HTR-8/SVneo (cell line): ENCODE measurements at places on chromosomes 7 and 10.

DNA sequence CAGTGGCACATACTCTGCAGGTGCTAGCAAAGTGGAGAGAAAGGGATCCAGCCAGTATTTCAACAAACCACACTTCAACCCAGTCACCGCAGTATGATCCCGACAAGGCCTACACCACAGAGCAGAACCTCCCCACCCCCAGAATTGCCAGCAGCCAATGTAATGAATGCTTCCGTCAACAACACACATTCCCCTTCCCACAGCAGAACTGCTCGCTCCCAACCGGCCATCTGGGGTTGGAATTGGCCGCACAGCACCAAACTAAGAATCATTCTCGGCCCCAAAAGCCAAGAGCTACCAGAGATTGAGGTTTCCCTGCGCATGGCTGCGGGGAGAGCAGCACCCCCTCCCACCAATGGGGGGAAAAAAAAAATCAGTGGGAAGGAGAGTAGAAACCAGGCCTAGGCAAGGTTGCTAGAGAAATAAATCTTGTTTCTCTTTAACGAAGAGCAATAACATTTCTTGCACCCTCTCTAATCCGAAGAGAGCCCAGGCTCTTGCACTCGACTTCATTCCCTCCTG is 1.1 kb downstream of the WASL start:
- DNase-seq: peak; percentile 46

GRCh38 chr10:52314822-52315552 is 906 bp downstream of the DKK1 start:
- no peak for DNase-seq

- DNase-seq: peak; percentile 32
These were observed 197.9 kb downstream of the HDAC9 start for GRCh38 chr7:18693406-18693805.

GRCh38 chr10:100888957-100889356 is 23.8 kb upstream of the SLF2 start:
- DNase-seq: no peak

DNA sequence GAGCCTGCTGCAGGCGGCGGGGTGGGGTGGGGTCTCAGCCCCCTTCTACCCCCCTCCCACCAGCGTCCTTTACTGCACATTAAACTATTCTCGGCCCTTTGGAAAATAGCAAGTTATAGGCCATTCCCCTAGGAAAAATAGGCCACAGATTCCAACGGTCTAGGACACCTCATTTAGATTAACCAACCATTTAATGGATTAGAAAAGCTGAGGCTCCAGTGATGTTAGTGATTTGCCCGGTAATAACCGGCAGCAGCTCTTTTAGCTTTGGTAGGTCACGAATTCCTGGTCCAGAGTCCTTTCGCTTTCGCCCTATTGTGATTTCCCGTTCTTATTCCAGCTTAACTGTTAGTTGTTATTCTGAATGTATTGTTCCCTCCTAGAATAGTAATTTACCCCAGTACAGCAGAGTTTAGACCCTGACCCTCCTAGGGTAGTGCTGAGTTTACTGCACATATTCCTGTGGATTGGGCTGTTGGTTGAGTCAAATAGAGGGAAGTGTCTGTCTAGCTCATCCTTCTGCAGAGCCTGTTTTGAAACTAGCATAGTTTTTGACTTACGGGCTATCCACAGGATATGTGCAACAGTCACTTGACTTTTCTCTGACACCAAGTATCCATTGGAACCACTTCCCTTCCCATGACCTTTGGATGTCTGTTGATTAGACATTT is 754 bp downstream of the GSTO1 start:
- no peak for DNase-seq

GRCh38 chr10:1255600-1256431 is 199.6 kb downstream of the WDR37 start:
- no peak for DNase-seq

- DNase-seq: no peak
These were observed at the start of gene DPY19L1 for GRCh38 chr7:35037211-35037525. DPY19L1 (minus strand) TSS chr7:35037485; CDS start chr7:35037394, 91 bp downstream.

GRCh38 chr7:141097430-141097829 is 23.6 kb downstream of the TMEM178B start:
- no peak for DNase-seq

GRCh38 chr7:131305152-131305551 is 22.5 kb upstream of the MKLN1 start:
- no peak for DNase-seq

GRCh38 chr10:13920031-13920430 is 333.3 kb downstream of the PRPF18 start:
- DNase-seq: no peak

DNA sequence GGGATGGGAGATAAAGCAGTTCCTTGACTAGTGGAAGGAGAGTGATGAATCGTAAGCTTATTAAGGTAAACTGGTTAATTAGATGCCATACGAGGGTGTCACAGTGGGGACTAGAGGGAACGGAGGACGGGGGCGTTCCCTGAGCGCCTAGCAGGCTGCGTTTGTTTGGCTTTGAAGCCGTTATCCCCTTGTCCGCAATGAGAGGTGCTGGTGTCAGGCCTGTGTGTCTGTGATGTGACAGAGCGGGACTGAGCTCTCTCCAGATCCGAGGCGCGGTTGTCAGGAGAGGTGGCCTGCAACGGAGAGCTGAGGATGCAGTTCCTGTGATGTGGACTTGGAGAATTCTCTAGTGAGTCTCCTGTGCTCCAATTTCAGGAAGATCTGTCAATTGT is 60.0 kb upstream of the PRPS1L1 start:
- no peak for DNase-seq

DNA sequence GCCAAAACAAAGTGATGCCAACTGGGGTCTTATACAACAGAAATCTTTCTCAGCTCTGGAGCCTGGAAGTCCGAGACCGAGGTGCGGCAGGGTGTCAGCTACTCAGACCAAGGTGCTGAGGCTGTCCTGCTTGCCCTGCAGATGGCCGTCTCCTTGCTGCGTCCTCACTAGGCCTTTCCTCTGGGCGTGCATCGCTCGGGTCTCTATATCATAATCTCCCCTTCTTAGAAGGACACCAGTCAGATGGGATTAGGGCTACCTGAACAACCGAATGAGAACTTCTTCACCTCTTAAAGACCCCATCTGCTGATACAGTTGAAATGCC is 244.7 kb downstream of the EBF3 start:
- no peak for DNase-seq
